ENCODE measurements at places on chromosomes 7 and 10.

- no peak for DNase-seq
These were observed 131.3 kb downstream of the FAM53B start for GRCh38 chr10:124612611-124613498.

- DNase-seq = no peak
These were observed 15.0 kb downstream of the INSIG1 start for GRCh38 chr7:155312633-155313032.

DNA sequence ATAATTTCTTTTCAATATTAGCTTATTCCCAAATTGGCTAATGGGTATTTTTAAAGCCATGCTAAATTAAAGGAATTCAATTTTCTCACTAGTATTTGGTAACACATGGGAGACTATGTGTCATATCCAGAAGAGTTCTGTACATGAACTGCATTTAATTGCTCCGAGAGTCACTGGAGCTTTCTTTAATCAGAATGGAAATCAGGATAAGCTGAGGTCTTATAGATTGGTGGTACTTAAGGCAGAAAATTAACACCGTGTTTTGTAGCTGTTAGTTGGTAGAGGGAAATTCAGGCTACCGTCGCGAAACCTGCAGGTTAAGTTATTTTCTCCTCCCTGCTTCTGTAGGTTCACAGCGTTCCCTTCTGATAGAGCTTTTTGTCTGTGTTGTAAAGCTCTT, at the start of gene WEE2:
Gene WEE2 (plus strand): TSS at position 3 of the 400 bp plus-strand sequence. CDS start 406 bp downstream, outside the sequence.
- no peak for DNase-seq

DNA sequence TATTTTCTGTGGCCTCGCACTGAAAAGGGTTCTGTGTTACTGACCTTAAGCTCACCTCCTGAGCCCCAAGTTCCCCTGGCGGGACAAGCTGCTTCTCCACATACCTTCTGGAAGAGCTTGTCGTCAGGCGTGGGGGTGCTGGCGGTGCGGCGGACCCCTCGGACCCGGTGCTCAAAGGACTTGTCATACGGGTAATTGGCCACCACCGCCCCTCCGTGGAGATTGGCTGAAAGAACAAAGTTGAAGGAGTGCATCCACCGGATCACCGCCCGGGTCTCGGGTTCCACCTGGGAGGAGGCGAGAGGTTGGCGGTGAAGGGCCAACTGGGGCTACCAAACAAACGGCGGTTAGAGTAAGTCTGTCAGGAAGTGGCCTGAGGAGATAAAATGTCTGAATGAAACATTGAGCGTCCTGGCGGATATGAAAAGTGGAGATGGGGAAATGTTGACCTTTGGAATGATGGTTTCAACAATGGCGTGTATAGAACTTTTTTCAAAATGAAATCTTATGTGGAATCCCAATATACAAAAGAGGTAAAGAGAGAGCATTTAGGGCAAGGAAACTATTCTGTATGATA, 16.5 kb downstream of the CPN1 start:
- DNase-seq = no peak

- no peak for DNase-seq
These were observed 766.9 kb downstream of the DNAJB9 start for GRCh38 chr7:109336531-109336930.

GRCh38 chr7:111788286-111789047, 226.2 kb upstream of the IMMP2L start:
- DNase-seq = no peak

DNA sequence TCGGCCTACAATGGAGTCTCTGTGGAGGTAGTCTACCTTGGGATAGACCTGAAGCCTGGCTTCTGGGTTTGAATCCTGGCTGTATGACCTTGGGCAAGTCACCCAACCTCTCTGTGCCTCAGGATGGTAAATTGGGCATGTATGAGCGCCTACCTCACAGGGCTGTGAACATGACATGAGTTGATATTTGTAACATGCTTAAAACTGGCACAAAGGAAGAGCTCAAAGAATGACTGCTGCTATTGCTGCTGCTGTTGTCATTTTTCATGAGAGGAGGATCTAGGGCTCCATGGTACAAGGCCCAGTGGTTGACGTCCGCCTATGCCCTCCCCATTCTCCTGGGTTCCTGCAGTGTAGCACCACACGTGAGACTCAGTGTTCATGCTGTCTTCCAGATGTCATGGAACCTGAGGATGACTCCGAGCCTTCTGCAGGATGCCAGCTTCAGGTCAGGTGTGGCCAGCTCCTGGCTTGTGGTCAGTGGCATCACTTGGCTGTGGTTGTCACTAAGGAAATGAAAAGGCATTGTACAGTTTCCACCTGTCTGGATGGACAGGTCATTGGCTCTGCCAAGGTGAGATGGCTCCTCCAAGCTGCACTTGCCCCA, 95.0 kb downstream of the WDFY4 start:
- no peak for DNase-seq

DNA sequence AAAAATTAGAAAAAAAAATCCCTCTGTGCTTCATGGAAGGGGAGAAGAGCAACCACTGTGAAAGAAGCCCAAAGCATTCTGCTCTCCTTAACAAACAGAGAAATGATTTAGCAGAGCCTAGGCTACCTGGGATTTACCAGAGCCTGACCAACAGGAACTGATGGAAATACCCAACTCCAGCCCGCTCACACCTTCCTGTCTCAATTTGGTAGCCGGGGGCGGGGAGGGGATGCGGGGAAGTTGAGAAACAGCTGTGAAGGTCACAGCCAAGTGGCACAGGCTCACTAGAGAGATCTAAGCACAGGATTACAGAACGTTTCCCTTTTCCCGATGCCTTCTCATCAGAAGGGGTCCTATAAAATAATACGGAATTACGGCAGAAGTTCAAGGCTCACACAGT, 17.6 kb downstream of the RSU1 start:
- no peak for DNase-seq

DNA sequence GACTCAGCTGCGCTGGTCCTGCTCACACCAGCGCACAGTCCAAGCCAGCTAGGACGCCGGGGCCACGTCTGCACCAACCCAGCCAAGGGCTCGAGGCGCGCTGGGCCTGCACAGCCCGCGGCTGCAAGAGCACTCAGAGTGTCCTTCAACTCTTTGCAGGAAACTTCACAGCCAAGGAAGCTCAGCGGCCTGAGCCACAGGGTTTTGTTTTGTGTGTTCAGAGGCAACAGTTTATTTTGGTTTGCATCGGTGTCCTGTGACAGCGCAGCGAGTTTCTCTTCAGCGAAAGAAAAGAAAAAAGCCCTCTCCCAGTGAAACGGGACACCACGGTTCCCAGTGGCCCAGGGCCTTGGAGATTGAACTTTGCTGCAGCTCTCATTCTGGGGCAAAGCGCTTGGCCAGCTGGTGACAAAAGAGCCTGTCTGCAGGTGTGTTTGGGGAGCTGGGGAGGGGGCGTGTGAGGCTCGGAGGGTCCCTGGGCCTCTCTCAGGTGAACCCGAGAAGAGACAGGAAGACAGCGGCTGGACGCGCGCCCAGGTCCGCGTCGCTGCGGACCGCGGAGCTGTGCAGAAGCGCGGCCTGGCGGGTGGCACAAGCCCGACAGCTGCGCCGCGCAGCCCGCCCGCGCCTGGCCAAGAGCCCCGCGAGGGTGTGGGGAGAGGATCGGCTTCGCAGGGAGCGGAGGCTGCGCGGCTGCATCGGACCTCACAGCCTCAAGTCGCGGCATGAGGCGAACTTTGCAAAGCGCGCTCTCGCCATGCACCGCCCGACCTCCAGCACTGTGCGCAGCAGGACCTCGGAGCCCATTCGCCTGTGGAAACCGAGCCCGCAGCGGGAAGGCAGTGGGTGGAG, 922 bp downstream of the CXCL12 start:
- DNase-seq = no peak

- DNase-seq = no peak
These were observed 455 bp downstream of the CUL2 start for GRCh38 chr10:35089611-35090161.

DNA sequence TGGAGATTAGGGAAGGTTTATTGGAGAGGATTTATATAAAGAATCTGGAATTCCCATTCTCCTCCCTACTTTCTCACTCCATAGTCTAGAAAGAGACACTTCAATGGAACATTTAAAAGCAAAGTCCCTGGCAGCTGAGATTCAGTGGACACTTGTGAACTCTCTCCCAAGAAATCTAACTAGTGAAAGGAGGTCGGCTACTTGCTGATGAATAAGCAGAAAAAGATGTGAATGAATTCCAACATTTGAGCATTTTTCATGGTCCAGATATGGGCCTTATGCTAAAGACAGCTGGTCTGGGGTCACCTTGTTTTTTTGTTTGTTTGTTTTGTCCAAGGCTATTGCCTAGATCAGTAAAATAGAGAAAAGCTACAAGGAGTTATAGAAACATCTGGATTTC, 141.1 kb upstream of the LRRTM3 start:
- DNase-seq = no peak

DNA sequence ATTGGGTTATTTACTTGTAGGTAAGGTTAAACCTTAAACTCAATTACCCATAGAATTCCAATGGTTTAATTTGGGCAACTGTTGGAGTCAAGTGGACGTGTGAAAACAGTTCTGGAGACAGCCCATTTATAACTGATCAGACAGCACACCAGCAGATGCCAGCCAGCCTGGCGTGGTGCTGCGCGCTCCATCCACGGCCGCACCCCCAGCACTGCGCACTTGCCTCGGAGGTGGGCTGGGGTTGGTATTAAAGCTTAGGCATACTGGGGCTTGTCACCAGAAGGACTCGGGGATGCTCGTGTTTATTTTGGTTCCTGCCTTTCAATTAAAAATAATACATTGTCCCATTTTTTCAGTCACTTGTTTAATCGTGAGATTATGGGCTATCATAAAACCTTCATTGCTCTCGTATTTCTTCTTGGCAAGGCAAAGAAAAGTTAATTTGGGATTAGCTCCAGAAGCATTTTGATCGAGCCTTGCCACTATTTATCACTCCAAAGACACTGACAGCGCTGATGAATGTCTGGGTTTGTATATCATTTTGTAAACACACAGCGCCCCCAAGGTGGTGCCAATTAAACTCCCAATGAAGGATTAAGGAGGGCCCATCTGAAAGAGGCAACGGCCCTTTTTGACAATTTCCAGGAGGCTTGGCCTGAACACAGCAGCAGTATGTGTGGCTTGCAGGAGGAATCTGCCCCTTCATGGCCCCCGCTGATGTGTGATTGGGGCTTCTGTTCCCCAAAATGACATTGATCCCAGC, 204.5 kb upstream of the CXCL12 start:
- no peak for DNase-seq

DNA sequence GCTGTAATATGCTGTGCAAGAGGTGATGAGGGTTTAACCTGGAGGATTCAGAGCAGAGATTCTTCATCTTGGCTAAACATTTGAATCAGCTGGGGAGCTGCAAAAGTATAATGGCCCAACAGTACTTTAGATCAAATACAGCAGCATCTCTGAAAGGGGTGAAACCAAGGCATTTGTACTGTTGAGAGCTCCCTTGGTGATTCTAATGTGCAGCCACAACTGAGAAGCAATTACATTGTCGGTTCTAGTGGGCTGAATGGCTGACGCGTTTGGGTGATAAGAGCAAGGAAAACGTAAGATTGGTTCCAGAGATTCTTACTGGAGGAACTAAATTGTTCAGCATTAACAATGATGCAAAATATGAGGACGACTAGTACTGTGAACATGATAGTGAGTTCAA, 269.7 kb downstream of the AGMO start:
- no peak for DNase-seq

DNA sequence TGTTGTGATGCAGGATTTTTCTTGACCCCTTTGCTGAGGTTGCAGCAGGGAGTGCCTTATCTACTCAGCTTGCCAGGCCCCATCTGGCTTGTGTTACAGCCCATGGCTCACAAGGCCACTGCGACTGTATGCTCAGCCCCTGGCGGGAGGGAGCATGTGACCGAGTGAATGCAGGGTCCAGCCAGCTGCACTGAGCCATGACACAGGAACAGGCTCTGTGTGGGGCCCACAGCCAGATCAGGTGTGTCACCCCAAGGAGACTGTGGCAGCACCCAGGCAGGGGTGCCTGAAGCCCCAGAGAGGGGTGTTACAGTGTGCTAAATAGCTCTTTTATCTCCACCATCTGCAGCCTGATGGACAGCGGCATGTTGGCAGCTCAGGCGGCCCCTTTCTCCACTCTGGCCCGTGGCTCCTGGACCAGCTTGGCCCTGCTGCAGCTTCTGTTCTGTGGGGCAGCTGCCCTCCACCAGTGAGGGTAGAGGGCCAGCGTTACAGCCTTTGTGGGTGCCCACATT, 2.6 kb upstream of the PCBD1 start:
- DNase-seq = no peak

DNA sequence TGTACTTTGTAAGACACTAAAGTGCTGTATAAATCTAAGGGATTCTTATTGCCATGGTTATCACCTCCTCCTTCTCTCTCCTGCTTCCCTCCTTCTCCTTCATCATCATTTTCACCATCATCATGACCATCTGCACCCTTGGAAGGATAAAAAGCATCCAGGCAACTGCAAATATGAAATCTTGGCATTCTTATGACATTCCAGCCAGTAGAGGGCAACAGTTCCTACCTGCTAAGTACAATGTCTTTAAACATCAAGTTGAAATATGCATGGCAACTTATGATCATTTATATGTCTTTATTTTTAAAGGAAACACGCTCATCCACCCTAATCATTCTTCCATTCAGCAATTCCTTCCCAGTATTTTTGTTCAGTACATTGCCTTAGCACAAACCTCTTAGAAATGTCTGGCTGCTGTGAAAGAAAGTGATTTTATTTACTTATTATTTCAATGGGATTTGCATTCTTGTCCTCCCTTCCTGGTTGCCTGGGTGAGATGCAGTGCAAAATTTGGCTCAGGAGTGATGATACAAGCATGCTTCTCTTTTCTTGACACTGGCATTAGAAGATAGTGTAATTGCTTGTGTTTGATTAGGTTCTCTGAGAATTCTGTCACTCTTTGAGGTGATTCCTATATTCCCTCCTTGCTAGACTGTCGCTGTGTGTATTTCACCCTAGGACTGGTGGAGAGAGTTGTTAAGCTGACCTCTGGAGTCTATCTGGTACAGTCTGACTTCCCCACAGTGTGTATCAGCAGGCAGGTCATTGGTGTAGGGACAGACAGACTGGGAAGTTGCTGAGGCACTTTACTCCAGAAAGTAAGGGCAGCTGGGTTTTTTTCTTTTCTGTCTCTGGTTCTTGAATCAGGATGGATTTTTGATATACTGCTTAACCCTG, 188.5 kb upstream of the BMPER start:
- no peak for DNase-seq

GRCh38 chr7:30911561-30911969, at the start of gene AQP1:
AQP1 (plus strand) TSS chr7:30911853; CDS start chr7:30911910, 57 bp downstream.
- DNase-seq = no peak

DNA sequence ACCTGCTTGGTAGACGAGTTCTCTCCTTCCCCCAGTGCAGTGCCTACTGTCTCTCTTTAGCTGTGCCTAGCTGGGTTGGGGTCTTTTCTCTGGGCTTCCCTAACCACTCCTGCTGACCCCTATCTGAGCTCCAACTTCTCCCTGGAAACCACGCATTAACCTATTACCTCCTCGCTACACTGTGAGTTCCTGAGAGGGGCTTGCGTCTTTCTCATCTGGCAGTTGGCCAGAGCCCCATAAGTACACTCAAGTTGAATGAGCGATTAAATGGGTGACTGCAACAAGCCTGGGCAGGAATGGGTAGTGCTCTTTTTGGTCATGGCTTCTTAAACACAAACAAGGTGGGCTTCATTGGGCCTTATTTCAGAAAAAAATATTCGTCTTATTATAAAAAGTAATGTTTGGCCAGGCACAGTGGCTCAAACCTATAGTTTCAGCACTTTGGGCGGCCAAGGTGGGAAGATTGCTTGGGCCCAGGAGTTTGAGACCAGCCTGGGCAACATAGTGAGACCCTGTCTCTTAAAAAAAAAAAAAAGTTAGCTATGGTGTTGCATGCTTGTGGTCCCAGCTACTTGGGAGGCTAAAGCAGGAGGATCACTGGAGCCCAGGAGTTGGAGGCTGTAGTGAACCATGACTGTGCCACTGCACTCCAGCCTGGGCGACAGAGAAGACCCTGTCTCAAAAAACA, 41.4 kb downstream of the SYPL1 start:
- no peak for DNase-seq

- DNase-seq = no peak
These were observed 275.7 kb upstream of the FZD1 start for GRCh38 chr7:90988516-90988915.
